ENCODE measurements at places on chromosomes 2 and 18.

DNA sequence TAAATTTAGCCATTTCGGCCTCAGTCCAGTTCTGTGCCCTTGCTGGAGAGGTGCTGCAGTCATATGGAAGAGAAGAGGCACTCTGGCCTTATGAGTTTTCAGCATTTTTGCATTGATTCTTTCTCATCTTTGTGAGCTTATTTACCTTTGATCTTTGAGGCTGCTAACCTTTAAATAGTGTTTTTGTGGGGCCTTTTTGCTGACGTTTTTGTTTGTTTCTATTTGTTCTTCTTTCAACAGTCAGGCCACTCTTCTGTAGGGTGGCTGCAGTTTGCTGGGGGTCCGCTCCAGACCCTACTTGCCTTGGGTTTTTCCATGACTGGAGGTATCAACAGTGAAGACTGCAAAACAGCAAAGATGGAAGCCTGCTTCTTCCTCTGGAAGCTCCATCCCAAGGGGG is 1951.7 kb upstream of the LRRTM1 start:
- DNase-seq, result no peak

GRCh38 chr2:211745295-211746097 is 793.1 kb downstream of the ERBB4 start:
- DNase-seq, result peak; percentile 75

DNA sequence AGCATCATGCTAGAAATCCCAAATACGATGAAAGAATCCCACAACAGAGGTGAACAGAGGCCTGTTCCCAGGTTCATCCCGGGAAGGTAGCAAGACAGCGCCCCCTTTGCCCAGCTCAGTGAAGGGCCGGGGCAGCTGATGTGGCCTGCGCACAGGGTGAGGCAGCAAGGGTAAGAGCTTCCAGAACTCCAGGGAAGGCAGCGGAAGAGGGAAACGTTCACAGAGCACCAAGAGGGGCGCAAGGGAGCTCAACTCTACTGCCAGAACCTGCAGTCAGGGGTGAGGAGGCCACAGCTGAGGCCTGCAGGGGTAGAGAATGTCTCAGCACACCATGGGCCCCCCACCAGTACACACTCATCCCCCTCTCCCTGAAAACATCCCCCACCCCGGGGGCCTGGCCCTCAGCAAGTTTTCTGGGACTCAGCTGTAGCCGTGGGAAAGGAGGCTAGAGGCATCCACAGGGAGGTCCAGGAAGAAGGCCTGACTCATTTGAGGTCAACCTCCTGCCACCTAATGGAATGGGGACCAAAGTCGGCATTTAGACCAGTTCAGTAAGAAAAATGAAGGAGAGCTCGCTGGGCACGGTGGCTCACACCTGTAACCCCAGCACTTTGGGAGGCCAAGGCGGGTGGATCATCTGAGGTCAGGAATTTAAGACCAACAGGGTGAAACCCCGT is 95.6 kb upstream of the ASAP2 start:
- no peak for DNase-seq

DNA sequence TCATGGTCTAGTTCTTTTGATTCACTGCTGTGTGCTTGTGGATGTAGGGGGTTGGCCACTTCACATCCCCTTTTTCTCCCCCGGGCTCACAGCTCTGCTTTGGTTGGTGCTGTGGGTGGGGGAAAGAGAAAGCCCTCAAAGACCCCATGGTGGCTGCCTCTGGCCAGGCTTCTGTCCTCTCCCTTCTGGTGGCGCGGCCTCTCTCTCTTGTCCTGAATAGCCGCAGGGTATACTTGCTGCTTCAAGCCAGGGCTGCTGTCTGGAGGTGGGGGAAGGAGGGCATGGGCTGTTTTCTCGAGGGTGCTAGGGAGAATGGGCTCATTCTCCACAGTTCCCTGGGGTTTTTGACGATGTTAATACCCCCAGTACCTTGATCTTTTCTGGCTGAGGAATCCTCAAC is 53.9 kb downstream of the IL1R2 start:
- no peak for DNase-seq

GRCh38 chr2:202031246-202031951 is 2.3 kb upstream of the FZD7 start:
- no peak for DNase-seq

- no peak for DNase-seq
Measured at GRCh38 chr2:241738040-241738686, 3.7 kb downstream of the D2HGDH start.

DNA sequence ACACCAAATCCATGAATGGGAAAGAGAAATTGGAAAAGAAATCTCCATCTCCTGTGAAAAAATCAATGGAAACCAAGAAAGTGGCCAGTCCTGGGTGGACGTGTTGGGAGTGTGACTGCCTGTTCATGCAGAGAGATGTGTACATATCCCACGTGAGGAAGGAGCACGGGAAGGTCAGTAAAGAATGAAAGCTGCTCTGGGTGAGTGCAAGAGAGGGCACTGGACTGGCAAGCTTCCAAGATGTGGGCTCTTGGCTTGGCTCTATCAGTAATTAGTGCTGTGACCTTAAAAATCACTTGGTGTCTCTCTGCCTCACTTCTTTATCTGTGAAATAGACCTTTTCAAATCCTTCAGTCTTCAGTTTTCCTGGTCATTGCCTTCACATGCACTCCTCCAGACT is 89.0 kb downstream of the ZNF532 start:
- peak; percentile 22 for DNase-seq

GRCh38 chr2:177691177-177691576 is 298.6 kb downstream of the AGPS start:
- no peak for DNase-seq

DNA sequence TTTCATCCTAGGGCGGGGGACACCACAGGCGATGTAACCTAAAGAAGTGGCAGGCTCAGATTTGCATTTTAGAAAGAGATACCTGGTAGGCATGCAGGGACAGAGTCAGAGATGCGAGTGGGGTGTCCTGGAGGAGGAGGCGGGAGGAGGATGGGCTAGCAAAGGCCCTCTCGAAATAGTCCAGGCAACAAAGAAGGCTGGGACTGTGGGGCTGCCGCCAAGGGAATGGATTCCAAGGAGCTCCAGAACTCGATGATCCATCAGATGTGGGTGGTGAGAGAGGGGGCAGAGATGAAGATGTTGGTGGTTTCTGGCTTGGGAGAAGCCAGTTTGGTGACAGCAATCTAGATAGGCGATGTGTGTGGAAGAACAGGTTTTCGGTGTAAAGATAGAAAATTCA is 12.5 kb upstream of the INPP5D start:
- DNase-seq, result no peak

GRCh38 chr2:80323610-80324009 is 19.1 kb upstream of the LRRTM1 start:
- DNase-seq, result no peak

DNA sequence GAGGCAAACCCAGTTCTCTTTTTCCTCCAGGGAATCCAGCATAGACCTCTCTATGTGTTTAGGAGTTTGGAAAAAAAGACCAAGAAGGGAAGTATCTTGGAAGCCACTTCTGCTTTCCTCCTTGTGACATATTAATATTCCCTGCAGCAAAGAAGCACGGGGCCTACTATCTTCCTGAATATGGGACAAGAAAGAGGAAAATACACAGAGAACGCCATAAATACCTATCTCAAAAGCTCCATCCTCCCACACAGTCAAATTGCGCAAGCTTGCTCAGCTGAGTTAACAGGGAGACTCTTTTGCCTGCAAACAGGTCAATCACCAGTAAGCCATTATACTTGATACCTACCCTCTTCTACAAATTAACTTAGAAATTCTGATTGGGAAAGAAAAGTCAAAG is 16.7 kb upstream of the RAPH1 start:
- no peak for DNase-seq

DNA sequence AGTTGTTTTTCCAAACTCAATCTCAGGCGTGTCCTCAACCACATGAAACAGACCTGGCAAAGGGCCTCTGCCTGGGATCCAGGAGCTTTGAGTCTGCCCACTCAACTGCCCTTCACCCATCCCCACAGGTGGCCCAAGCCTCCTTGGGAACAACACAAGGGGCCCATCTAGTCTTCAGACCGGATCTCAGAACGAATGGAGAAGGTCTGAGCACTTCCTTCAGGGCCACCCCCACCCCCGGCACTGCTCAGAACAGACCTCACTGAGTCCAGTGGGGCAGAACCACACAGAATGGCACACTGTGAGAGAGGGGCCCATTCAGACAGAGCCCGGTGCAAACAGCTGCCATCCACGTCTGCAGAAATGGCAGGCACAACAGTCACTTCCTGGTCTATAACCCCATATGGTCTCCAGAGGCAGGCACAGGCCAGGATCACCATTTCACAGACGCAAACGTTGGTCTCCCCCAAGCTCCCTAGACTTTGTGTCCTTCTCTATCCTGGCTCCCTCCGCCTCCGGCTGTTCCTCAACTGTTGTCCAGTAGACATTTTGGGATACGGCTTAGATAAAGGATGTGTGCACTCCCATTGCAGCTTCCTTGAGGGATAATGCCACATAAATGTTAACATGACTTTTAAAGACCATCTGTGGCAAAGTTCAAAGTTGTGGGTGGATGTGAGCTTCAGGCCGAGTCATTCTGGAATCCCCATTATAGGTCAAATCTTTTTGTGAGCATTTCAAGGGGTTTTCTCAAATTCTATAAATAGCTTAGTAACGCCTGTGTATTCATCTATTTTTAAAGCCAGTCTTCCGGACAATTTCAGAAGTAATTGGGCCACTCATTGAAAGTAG is 149.7 kb downstream of the SMAD7 start:
- no peak for DNase-seq

GRCh38 chr18:6746386-6746960 is 17.0 kb downstream of the ARHGAP28 start:
- no peak for DNase-seq

- DNase-seq, result peak; percentile 99
Measured at GRCh38 chr2:231464576-231465540, 574 bp upstream of the NCL start.

DNA sequence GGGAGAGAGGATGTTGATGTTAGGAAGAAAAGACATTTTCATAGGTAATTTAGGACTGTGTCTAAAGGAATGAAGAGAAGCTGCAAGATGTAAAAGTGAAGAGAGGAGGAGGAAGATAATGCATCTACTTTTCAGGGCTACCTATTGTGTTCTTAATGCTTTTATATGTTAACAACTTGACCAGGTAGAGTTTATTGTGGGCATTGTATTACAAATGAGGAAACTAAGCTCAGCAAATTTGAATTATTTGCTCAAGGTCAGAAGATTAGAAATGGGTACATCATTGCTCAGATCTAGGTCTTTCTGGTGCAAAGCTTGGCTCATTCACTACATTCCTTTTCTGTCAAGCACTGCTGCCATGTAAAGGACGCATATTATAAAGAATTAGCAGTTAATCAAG is 441.7 kb downstream of the THSD7B start:
- no peak for DNase-seq

GRCh38 chr2:186302263-186302662 is 183.8 kb upstream of the ZC3H15 start:
- no peak for DNase-seq

DNA sequence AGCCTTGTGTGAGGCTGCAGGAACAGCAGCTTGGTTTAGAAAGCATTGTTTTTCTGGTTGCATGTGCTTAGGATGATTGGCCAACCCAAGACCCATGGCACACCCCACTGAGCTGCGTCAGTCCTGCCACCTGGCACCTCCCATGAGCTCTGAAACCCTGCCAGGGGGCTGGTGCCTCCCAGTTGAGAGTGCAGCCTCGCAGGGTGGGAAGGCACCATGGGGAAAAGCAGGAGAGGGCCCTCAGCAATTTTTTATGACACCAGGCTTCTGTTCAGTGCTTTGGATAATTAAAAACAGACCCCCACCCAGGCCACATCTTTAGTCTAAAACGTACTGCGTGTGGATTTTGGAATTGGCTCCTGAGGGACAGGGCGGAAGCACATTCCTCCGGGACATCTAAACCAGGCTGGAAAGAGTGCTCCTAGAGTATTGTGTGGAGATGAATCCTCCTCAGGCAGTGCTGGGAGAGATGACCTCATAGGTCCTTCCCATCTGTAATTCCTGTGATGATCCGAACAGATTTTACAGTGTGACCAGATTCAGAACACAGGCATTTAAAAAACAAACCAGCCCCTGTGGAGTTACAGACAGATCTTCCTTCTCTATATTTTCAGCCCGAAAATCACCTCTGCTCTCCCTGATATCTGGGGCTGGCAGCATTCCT is 438.3 kb downstream of the ZNF521 start:
- DNase-seq, result no peak
